Upper lobe of left lung (tissue), 6 donors: ENCODE measurements at places on chromosomes 13 and 19. TPM values are rescaled to one million over a fixed set of nuclear protein-coding genes. Genes with fewer than 3 reads are reported as not detected.

Gene SYT3
- 0.83 TPM for total RNA-seq

Gene ZNF562
- total RNA-seq = 24.5 TPM

Gene GIPR
- total RNA-seq = 17.8 TPM

Gene KLF12
- 5.4 TPM for total RNA-seq

- H3K27me3 ChIP-seq = no peaks in the 10 kb centered on the region
- no peak overlapping the region for H3K4me3 ChIP-seq
- no peaks in the 10 kb centered on the region for H3K36me3 ChIP-seq
- H3K4me1 ChIP-seq = no peaks in the 10 kb centered on the region
Observed at GRCh38 chr13:67390462-67391086, 160.4 kb upstream of the PCDH9 start.

GRCh38 chr13:75055296-75055695 is 426.7 kb downstream of the TBC1D4 start:
- no peak overlapping the region for H3K27ac ChIP-seq
- H3K27me3 ChIP-seq = no peaks in the 10 kb centered on the region
- H3K4me3 ChIP-seq = no peak overlapping the region
- H3K4me1 ChIP-seq = no peaks in the 10 kb centered on the region
- DNase-seq = no peak
- H3K36me3 ChIP-seq = no peaks in the 10 kb centered on the region

Gene CYP2A7
- not detected for total RNA-seq

- H3K27me3 ChIP-seq = no peaks in the 10 kb centered on the region
- H3K4me1 ChIP-seq = no peaks in the 10 kb centered on the region
- H3K27ac ChIP-seq = no peak overlapping the region
- no peak overlapping the region for H3K4me3 ChIP-seq
- H3K36me3 ChIP-seq = no peaks in the 10 kb centered on the region
- no peak for DNase-seq
Observed at GRCh38 chr13:73167028-73167820, 108.4 kb downstream of the KLF5 start.

- DNase-seq = no peak
- no peak overlapping the region for H3K4me3 ChIP-seq
- no peaks in the 10 kb centered on the region for H3K36me3 ChIP-seq
- H3K27ac ChIP-seq = no peak overlapping the region
- H3K4me1 ChIP-seq = no peaks in the 10 kb centered on the region
Observed at GRCh38 chr13:42549552-42549936, 24.4 kb upstream of the TNFSF11 start.

Gene GTPBP3
- 24.2 TPM for total RNA-seq

GRCh38 chr13:58542530-58542929 is 911.0 kb downstream of the PCDH17 start:
- no peaks in the 10 kb centered on the region for H3K27me3 ChIP-seq
- H3K4me1 ChIP-seq = no peaks in the 10 kb centered on the region
- no peak for DNase-seq

DNA sequence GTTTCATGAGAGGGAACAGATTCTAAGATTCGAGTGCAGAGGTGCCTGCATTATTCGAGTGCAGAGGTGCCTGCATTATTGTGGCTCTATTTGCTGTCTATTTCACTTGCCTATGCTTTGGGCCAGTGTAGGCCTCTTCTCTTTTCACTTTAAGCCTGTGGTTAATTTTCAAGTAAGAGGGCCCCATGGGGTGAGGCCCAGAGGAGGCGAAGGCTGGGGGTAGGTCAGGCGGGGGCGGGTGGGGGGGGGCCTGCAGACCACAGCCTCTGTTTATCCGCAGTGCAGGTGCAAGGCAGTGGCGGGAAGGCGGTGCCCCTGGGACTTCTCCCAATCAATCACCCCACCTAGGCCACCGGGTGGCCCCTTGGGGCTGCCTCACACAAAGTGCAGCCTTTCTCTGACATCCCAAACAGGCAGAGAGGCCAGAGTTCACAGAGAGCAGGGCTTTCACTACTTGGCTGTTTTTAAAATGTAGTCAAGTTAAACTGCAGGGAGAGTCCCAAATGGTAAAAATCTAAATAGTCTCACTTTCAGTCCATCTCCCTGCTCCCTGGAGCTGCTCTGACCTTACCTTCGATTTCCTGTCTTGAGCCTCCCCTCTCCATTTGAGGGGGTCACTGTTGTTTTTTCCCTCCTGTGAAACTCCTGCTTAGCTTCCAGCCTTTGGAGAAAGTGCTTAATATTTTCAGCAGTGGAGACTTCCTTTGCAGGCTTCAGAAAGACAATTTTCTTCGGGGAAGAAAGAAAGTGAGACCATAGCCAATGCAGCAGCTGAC is 249.0 kb downstream of the DLEU7 start:
- H3K4me3 ChIP-seq = no peak overlapping the region

Gene ACTMAP
- total RNA-seq = 26.0 TPM

Gene LCP1
- total RNA-seq = 124 TPM
